Activated naive CD4-positive, alpha-beta T cell treated with anti-CD3 and anti-CD28 coated beads, Interleukin-2, amount 10 ng/mL, durations not matched to agents 7 days and 5 days (primary cell): ENCODE measurements at places on chromosomes 11 and 22.
A peak's percentile ranks its signal among the peaks of the same experiment; 100 is the strongest.

DNA sequence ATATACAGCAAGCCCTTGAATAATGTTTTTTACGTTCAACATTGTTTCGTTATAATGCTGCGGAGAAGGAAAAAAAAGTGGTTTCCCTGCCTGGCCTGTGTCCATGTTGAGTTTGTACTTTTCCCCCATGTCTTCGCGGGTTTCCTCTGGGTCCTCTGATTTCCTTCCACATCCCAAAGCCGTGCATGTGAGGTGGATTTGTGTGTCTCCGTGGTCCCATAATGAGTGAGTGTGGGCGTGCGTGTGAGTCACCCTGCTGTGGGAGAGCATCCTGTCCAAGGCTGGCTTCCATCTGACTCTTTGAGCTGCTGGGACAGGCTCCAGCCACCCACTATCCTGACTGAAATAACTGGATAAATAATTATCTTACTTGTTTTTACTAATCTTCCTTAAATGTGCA is 29.6 kb upstream of the SNX19 start:
- H3K36me3 ChIP-seq, result no peaks in the 10 kb centered on the region
- peaks cover 14% of the 10 kb centered on the region for H3K4me1 ChIP-seq
- H3K4me3 ChIP-seq, result no peak overlapping the region

DNA sequence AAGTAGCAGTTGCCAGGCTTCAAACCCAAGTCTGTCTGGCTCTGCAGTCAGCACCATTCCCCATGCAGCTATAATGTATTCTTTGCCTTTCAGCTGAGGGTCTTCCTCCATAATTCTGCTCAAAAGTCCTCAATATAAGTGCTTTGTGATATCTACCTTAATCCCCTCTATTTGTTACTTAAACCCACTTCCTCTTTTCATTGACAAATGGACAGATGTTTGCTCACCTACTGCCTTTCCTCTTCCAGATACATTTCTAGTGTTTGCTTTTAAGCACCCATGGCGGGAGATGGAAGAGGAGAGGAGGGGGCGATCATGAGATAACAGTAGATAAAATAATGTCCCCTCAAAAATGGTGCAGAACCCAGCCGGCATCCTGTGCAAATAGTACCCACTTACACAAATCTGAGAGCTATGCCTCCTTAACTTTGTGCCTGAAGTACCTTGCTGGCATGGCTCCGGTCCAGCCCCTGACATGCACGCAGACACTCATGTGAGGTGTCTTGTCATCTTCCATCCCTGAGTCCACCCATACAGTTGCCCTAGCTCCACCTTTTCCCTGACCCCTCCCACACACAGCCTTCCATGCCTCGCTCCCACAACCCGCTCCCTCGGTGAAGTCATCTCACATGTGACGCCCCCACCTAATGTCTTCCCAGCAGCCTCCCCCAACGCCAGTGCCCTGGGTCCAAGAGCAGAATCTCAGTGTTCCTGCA is 109.6 kb downstream of the TRIM29 start:
- H3K4me3 ChIP-seq, result no peak overlapping the region
- H3K4me1 ChIP-seq, result no peaks in the 10 kb centered on the region
- no peaks in the 10 kb centered on the region for H3K36me3 ChIP-seq
- DNase-seq, result no peak

GRCh38 chr22:17114898-17115235 is 6.3 kb downstream of the TMEM121B start:
- H3K36me3 ChIP-seq, result peaks cover 24% of the 10 kb centered on the region
- H3K27ac ChIP-seq, result peak overlapping the region; percentile 86

DNA sequence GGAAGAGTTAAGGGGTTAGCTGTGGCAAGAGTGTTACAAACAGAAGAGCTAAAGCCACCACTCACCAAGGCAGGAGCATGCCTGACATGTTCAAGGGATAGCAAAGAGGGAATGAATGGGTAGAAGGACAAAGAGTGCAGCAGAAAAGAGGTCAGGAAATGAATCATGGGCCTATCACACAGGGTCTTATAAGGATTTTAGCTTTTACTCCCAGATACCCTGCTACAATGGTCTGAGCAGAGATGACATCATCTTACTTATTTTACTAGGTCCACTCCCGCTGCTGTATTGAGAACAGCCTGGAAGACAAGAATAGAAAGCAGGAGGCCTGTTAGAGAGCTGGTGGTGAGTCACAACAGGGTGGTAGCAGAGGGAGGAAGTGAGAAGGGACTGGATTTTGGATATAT is 9.8 kb downstream of the TRAF6 start:
- peaks cover 16% of the 10 kb centered on the region for H3K4me1 ChIP-seq
- H3K36me3 ChIP-seq, result peaks cover 34% of the 10 kb centered on the region
- H3K27ac ChIP-seq, result no peak overlapping the region
- DNase-seq, result no peak
- no peak overlapping the region for H3K4me3 ChIP-seq
- H3K27me3 ChIP-seq, result no peaks in the 10 kb centered on the region

DNA sequence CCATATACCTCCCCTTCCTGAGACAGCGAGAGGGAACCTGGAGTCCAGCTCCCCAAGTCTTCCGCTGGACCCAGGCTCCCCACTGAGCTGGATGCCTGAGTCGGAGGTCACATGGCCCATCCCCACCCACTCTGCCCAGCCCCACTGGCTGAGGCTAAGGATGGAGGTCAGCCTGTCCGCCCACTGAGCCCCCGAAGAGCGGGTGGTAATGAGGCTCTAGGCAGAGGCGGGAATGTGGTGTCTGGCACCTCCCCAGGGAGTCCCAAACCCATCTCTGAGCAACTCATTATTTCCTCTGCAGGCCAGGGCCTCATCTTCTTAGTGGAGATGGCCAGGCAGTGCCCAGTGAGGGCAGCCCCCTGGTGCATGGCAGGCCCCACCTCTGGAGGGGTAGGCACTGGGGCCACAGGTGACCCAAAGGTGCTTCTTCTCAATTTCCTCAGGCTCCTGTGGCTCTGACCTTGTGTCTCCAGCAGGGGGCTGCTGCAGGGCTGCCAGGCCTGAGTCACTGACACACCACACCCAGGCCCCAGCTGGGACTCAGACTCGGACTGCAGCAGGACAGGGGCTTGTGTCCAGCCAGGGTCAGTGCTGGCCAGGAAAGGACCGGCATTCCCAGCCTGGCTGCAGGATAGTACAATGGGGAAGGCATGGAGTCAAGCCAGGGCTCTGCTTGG is 10.2 kb upstream of the PDE2A start:
- H3K27me3 ChIP-seq, result peaks cover 15% of the 10 kb centered on the region
- H3K4me3 ChIP-seq, result no peak overlapping the region
- no peak overlapping the region for H3K27ac ChIP-seq
- peaks cover 47% of the 10 kb centered on the region for H3K4me1 ChIP-seq
- H3K36me3 ChIP-seq, result peaks cover 34% of the 10 kb centered on the region

DNA sequence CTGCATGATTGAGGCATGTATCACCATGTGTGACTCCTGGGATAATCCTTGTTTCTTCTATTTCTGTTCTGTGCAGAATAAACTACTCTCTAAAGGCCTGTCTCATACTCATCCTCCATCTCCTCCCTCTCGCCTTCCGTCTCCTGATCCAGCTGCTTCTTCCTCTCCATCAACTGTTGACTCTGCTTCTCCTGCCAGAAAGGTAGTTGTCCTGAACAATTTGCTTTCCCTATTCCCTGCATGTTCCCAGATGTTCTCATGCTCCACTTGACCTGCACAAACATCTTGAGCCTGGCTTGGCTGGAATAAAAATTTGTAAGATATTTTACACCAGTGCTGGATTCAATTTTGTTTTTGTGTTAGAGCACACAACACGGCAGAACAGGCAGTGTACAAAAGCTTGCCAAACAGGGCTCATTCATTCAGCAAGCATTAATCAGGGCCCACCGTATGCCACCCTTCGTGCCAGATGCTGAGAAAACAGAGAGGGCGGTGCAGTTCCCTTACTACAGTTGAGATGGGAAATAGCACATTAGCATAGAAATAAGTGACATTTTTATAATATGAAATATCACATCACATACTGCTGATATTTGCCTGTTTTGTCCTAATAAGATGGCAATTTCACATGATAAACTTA is 133.3 kb upstream of the PARVA start:
- H3K4me1 ChIP-seq, result peaks cover 30% of the 10 kb centered on the region
- no peaks in the 10 kb centered on the region for H3K27me3 ChIP-seq
- no peak overlapping the region for H3K27ac ChIP-seq
- H3K4me3 ChIP-seq, result no peak overlapping the region
- H3K36me3 ChIP-seq, result peaks cover 6% of the 10 kb centered on the region

DNA sequence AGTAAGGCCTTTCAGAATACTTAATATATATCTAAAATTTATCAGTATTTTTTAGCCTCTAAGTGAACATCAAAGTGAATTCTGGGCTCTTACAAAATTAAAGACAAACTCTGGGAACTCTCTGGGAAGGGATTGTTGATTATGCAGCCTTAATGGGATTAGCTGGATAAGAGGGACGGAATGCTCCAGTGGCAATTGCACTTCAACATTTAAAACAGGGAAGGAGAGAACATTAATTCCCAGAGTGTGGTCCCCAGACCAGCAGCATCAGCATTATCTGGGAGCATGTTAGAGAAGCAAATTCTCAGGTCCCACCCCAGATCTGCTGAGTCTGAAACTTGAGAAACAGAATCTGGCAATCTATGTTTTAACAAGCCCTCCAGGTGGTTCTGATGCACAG is 46.5 kb downstream of the POLD3 start:
- no peak overlapping the region for H3K27ac ChIP-seq
- peaks cover 78% of the 10 kb centered on the region for H3K36me3 ChIP-seq
- DNase-seq, result no peak
- H3K27me3 ChIP-seq, result no peaks in the 10 kb centered on the region
- no peak overlapping the region for H3K4me3 ChIP-seq

- DNase-seq, result no peak
- no peak overlapping the region for H3K27ac ChIP-seq
- H3K27me3 ChIP-seq, result no peaks in the 10 kb centered on the region
- H3K4me1 ChIP-seq, result peaks cover 6% of the 10 kb centered on the region
Measured at GRCh38 chr11:71499125-71499524, 27.9 kb upstream of the KRTAP5-7 start.

- H3K36me3 ChIP-seq, result peaks cover 40% of the 10 kb centered on the region
- H3K4me3 ChIP-seq, result peak within 1 kb of the TSS; percentile 93
- no peak for DNase-seq
Measured at GRCh38 chr11:65918211-65919140, at the start of gene C11orf68. Gene C11orf68 (minus strand): TSS chr11:65919062. CDS start chr11:65919031, 31 bp downstream.

DNA sequence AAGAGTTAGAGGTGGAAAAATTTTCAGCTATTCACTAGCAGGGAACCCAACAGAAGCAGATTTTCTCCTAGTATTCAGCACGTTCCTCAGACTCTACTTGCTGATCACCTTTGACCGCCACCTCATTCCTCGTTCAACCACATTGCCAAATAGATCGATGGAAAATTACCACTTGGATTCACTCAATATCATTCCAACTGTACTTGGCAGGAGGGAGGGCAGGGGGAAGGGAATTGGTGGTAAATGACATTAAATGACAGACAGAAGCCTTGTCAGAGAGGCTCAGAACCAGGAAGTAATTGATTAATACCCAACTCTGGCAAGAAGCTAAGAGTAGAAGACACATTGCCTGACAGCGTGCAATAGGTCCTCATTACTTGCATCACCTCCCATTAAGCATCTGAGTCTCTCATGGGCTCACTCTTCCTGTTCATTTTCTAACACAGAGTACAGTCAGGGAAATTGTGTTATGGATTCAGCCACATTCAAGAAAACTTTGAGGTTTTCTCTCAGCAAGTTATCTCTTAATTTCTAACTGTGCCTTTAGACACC is 240.5 kb upstream of the FAT3 start:
- H3K27ac ChIP-seq, result no peak overlapping the region
- DNase-seq, result no peak
- H3K27me3 ChIP-seq, result no peaks in the 10 kb centered on the region

DNA sequence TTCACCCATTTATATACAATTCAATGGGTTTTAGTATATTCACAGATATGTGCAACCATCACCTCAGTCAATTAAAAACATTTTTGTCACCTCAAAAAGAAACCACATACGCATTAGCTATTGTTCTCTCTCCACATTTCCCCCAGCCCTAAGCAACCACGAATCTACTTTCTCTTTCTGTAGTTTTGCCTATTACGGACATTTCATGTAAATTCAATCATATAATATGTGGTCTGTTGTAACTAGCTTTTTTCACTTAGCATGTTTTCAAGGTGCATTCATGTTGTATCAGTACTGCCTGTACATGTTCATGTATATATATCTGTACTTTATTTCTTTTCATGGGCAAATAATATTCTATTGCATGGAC is 104.7 kb upstream of the RRM1 start:
- peak overlapping the region; percentile 11 for H3K4me3 ChIP-seq
- peaks cover 64% of the 10 kb centered on the region for H3K4me1 ChIP-seq
- peaks cover 34% of the 10 kb centered on the region for H3K36me3 ChIP-seq

DNA sequence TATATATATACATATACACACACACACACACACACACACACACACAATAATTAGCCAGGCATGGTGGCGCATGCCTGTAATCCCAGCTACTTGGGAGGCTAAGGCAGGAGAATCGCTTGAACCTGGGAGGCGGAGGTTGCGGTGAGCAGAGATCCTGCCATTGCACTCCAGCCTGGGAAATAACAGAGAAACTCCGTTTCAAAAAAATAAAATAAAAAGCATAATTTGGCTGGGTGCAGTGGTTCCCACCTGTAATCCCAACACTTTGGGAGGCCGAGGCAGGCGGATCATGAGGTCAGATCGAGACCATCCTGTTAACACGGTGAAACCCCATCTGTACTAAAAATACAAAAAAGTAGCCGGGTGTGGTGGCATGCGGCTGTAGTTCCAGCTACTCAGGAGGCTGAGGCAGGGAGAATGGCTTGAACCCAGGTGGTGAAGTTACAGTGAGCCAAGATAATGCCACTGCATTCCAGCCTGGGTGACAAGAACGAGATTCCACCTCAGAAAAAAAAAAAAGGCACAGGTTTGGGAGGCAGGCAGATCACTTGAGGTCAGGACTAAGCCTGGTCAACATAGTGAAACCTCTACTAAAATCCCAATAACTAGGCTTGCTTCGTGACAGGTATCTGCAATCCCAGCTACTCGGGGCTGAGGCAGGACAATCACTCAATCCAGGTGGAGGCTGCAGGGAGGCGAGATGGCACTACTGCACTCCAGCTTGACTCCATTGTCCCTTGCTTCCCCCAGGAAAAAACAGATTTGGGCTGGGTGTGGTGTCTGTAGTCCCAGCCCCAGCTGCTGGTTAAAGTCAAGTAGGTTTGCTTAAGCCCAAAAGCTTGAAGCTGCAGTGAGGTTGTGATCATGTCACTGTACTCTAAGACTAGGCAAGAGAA is 11.8 kb upstream of the WDR74 start:
- no peak for DNase-seq
- H3K4me1 ChIP-seq, result peaks cover 39% of the 10 kb centered on the region
- H3K36me3 ChIP-seq, result peaks cover 46% of the 10 kb centered on the region
- peak overlapping the region; percentile 10 for H3K4me3 ChIP-seq
